EH (cell line): ENCODE measurements at places on chromosomes 6 and 20.
A peak's percentile ranks its signal among the peaks of the same experiment; 100 is the strongest.

- DNase-seq: no peak
Observed at GRCh38 chr20:20690676-20691476, 21.6 kb downstream of the RALGAPA2 start.

DNA sequence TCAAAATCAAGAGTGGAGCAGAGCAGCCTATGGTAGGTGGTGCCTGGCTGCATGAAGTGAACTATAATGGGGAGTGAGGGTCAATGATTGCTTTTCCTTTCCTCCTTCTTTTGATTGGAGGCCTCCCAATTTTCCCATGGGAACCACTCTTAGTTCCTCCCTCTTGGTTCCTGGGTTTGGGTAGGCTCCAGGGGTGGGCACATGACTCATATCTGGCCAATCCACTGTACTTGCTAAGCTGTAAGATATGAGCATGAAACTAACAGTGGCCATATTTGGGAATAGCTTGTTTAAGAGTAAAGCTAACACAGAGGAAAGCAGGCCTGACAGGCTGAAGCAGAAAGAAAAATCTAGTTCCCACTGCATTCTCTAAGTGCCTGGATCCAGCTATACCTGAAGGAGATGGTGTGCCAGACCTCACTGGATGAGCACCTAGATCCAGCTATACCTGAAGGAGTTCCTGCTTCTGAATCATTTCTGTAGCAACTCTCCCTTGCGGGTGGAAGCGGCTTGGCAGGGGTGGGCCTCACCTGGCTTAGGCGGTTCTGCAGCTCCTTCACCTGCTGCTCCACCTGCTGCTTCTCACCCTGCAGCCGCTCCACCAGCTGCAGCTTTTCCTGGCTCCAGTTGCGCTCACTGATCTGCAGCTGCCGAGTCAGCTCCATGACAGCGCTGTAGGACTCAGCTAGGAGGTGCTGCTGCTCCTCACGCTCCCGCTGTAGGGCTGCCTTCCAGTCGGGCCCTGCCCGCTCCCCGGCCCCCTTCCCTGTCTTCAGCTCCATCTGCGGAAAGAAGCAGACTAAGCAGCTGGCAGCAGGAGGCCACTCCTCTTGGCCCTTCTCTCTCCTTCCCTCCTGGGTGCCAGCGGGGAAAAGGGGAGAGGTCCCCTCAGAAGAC, 29.0 kb upstream of the DSN1 start:
- DNase-seq: peak; percentile 91

DNA sequence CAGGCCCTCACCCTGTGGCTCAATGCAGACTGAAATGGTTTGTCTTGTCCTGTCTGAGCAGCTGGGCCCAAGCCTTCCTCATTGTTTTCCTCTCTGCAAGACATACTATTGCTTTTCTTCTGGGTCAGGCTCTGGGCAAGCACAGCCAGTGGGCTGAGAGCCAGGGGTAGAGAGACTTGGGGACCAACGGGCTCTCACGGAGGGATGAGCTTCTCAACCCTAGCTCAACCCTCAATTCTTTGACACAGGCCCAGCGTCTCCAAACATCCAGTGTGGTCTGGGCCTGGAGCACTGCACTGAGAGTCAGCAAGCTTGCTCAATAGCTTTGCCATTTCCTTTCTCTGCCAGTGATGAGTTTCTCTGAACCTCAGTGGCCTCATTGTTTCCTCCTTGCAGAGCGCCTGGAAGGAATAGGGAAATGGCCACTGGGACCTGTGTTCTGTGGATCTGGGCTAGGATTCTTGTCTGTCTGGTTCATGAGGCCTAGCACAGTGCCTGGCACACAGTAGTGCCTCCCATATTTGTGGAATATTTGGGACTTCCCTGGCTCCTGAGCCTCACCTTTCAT, 9.3 kb downstream of the ANGPT4 start:
- no peak for DNase-seq

DNA sequence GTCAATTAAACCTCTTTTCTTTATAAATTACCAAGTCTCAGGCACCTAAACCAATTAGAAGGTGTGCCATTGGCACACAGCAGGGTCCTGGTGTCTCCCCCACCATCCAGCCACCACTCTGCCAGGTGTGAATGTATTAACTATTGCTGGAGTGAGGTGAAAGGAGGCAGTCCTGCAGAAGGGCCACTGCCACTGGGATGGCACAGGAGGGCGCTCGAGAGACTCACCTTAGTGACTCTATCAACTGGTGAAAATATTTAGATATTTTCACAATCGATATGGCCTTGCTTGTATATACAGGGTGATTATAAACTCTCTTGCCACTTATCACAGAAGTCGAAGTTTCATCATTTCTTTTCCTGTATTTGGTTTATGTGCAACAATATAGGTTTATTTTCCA, 145.6 kb upstream of the ESR1 start:
- no peak for DNase-seq

DNA sequence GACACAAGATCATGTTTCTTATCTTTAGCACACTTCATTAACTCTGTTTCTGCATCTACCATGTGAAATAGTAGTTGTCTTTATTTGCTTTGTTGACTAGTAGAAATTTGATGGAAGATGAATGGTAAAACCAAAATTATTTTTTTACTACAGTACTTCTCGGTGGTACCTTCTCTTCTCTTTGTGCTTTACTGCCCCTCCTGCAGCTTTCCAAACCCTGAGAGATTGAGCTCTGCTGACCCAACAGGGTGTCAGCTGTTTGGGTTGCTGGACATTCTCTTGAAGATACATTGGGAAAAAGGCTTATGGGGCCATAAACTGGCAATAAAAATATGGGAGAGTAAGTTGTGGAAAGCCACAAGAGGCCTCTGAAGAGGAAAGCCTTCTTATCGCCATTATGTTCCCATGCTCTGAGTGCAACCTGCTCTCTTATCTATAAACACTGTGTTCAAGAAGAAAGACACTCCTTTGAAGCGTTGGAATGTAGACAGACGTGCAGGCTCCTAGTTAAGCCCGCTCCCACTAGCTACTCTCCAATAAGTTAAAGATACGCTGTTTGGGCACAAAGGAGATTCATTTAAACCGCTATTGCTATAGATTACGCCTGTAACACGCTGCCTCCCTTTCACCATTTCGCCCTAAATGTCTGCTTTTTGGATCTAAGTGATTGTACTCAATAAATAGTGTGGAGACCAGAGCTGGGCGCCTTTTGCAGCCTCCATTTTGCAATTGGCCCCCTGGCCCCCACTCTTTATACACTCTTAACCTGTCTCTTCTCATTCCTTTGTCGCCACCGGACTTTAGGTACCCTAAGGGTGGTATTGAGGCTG, 60.1 kb upstream of the PRSS16 start:
- peak; percentile 3 for DNase-seq

DNA sequence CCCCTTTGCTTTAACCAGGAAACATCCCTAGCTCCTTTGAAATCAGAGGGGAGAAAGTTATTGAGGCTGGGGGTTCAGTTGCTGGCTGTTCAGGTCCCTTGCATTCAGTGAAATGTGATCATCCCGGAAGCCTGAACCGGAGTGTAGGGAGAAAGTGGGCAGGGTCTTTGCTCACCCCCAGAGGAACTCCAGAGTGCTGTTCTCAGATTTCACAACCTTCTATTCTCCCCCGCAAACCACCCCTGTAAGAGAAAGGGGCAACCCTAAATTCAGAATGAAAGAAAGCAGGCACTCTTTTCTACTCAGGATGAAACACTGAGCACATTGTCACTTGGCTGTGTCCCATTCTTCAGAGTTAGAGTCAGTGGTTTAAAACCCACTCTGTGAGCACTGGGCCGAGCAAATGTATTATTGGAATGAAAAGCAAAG, 139.8 kb downstream of the KHDC1L start:
- peak; percentile 48 for DNase-seq

- DNase-seq: no peak
Observed at GRCh38 chr20:57749869-57750268, 40.1 kb upstream of the PMEPA1 start.

- no peak for DNase-seq
Observed at GRCh38 chr6:168815229-168815628, 374.2 kb downstream of the SMOC2 start.

- DNase-seq: no peak
Observed at GRCh38 chr20:47887477-47888080, 102.3 kb upstream of the SULF2 start.

GRCh38 chr20:7392542-7393206, 547.6 kb downstream of the HAO1 start:
- DNase-seq: peak; percentile 1

GRCh38 chr6:90989763-90990162, 402.9 kb upstream of the MAP3K7 start:
- no peak for DNase-seq

DNA sequence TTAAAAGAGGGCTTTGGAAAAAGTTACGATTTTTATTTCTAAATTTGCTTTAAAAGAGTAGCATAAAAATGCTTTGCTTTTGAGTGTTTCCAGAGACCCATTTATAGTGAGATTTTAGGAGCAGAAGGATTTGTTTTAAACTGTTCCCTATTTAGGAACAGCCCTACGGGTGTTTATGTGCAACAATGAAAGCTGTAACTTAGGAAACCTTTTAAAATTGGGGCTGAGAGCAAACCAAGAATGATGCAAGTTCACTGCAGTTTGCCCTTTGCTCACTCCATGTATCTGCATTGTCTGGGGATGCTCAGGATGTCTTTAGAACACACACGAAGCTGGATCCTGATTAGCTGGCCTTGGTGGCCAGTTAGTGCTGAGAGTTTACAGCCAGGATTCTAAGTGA, 40.9 kb downstream of the GHRH start:
- peak; percentile 58 for DNase-seq

GRCh38 chr20:13183005-13183404, 38.1 kb upstream of the ISM1 start:
- DNase-seq: no peak

DNA sequence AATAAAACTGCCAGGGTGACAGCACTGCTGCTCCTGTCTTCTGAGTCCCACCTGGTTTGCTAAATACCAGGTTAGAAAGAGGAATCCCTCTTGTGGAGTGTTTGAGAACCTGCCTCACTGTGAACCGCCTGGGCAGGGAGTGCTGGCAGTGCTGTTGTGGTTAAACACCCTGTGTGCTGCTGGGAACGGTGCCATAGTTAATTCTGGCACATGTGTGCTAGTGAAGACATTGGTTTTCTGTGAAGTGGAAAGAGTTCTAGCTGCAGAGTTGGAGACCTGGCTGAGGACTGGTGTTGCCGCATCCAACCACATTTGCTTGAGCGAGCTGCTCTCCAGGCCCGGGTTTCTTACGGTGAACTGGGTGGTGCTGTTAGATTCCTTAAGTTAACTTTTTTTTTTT, 72.7 kb downstream of the IGF2R start:
- peak; percentile 73 for DNase-seq

GRCh38 chr6:146312608-146313007, 231.0 kb upstream of the RAB32 start:
- no peak for DNase-seq

DNA sequence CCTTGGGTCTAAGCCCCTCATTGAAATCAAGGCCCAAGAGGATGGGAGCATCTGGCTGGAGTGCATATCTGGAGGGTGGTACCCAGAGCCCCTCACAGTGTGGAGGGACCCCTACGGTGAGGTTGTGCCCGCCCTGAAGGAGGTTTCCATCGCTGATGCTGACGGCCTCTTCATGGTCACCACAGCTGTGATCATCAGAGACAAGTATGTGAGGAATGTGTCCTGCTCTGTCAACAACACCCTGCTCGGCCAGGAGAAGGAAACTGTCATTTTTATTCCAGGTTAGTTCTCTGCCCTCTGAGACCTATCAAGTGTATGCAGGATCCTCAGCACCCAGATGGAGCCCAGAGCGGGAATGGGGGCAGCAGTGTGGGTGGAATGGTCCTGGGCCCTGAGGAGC, 5.1 kb downstream of the BTN2A2 start:
- peak; percentile 53 for DNase-seq

GRCh38 chr6:162226803-162227202, 500.8 kb downstream of the PRKN start:
- no peak for DNase-seq

- no peak for DNase-seq
Observed at GRCh38 chr6:165668951-165669350, 5.9 kb upstream of the PDE10A start.

- no peak for DNase-seq
Observed at GRCh38 chr20:32635764-32636163, 38.0 kb downstream of the C20orf203 start.

DNA sequence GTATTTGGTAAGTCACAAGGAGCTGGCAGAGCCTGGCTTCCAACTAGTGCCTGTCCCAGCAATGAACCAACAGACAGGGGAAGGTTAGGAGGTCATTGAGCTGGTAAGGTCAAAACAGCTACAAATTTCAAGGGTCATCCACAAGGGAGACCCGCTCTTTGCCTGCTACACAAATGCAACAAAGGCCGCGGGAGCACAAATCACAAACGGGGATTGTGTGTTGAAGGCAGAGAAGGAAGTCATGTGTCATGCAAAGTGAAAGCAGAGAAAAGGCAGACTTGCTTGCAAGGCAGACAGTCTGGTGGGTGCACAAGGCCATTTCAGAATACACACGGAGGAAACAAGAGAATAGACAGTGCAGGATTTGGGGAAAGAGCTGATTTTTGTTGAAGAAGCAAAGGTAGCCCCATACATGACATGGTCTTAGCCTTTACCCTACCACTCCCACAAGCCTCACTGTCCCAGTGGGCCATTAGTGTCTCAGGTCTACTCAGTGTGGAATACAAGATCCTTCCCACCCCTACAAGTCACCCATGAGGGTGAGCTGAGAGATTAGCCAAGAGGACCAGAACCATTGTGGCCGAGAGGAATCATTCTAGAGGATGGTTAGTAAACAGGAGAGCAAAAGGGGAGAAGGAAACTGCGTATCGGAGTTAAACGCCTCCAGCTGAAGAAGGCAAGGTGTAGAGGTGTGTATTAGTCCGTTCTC, 18.1 kb upstream of the SAMHD1 start:
- no peak for DNase-seq

- no peak for DNase-seq
Observed at GRCh38 chr6:137389150-137389704, 105.0 kb downstream of the OLIG3 start.

DNA sequence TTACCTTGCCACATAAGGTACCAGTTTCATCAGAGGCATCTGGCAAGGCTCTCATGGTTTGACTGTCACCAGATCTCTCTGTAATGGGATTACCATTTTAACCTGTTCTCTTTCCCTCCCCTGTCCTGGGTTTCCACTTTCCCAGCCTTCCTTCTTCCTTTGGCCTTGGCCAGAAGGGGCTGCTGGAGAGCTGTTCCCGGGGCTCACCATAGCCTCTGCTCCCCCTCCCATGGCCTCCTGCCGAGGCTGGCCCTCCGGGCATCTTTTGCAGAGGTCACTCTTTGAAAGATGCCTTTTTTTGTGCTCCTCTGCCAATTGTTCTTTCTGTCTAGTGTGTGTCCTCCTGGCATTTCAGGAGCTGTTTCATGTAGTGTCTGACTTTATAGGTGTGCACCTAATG, 100.7 kb upstream of the SCP2D1 start:
- DNase-seq: peak; percentile 20

- DNase-seq: no peak
Observed at GRCh38 chr6:166620478-166621113, 6.5 kb downstream of the RPS6KA2 start.

DNA sequence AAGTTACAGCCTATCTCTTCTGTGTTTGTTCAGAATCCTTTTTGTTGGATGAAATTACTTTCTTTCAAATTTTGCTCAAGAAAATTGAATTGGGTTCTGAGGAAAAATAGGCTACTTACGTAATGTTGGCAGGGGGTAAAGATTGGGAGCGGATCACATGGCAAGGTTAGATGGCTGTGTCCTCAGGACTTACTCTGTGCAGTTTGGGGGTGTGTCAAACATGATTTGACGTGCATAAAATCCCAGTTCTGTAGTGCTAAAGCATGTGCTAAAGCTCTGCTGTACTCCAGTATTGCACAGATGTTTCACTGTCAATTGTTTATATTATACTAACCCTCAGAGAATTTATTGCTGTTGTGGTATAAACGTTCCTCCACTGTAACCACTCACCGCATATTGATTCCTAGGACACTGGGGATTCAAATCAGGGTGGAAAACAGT, 2.6 kb downstream of the NT5E start:
- DNase-seq: peak; percentile 81
